ENCODE measurements at places on chromosomes 4 and X.

DNA sequence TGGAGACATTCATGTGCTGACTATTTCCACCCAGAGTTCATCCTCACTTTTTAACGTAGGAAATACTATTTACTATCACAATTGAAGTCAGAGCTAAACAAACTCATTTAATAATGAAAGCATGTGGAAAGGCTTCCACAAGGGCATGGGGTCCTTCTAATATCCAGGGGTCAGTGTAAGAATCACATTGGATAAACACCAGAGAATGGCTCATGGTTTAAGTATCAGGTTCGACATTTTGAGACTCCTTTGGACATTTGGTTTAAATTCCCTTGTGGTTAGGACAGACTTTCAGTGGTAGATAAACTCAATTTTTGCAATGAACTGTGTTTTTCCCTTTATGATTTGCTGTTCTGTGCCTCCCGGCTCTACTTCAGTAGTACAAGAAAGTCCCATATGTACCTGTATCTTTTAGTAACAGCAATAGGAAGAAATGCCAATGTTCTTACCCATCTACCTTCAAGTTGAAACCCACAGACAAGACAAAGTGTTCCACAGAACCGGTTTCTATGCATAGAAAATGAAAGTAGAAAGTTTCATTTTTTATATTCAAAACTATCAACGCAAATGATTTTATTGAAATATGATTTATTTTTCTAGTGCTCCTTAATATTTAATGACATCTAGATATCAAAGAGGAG lies 589.0 kb upstream of the FAM241A start:
- no peak for ATAC-seq

DNA sequence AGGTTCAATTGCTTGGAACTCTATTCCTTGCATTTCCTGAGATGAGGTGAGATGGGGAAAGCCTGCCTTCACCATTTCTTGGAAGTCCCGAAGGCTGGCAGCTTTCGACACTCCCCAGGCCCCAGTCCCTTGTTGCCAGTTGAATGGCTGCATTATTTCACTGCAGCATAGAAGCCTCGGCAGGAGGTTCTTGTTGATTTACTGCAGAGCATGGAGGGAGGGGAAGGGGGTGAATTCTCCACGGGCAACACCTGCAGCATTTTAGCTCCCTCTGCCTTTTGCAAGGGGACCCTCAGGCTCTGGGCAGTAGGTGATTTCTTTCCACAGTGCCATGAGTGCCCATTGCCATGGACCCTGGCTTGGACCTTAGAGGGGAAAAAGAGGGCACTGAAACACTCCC lies 10.7 kb upstream of the BCLAF3 start:
- no peak for ATAC-seq

- ATAC-seq = no peak
Measured at GRCh38 chr4:81404294-81404693, 67.4 kb downstream of the RASGEF1B start.

DNA sequence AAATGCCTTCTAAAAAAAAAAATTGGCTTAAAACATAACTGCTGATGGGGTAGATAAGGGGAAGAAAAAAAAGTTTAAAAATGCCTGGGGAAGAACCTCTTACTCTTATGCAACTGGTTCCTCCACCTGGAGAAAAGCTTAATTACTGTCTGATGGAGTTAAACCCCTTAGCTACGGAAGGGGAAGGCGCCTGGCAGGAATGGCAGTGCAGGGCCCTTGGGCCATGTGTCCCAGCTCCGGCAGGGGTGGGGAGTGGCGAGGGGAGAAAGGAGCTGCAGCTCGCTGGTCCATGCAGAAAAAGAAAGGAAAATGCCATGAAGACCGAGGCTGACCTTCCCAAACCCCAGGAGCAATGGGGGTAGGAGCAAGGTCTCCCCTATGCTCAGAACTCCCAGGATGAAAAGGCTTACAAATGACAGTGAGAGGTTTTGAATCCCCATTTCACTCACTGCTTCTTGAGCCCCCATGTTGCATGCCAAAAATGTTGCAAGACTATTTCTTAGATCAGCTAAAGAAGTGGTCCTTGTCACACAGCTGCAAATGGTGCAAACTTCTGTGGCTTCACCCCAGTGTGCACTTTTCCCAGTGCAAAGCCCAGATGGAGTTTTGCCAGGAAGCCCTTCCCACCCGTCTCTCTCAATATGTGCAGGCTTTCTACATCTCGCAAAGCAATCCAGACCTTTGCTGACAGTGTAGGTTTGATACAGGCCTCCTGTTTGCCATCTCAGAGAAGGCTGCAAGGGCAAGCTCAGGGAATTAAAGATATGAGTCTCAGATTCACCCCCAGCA lies 204.8 kb upstream of the CT83 start:
- no peak for ATAC-seq

DNA sequence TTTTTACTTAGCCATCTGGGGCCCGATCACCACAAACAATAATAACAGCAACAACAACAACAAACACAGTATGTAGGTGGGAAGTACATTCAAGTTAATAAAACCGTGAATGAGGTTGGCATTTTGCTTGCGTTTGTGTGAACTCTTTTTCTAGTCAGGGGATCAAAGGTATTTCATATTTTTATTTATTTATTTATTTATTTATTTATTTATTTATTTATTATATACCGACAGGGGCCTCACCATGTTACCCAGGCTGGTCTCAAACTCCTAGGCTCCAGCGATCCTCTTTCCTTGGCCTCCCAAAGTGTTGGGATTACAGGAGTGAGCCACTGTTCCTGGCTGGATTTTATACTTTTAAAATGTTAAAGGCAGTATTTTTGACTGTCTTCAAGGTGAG lies 325.4 kb downstream of the RAPGEF2 start:
- no peak for ATAC-seq

- ATAC-seq = no peak
Measured at GRCh38 chrX:40943093-40943641, 142.1 kb upstream of the USP9X start.

DNA sequence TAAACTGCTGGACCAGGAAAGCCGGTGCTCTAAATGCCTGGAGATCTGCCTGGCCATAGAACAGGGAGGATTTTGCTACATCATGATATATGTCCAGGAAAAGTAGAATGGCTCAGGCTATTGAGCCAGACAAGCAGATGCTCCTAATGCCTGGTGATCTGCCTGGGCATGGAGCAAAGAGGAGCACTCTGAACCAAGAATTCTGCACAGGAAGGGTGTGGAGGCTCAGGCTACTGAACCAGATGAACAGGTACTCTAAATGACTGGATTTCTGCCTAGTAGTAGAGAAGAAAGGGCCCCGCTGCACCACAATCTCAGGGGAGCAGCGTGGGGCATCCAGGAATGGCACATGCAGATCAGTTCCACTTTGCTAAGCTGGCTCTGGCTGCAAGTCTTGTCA lies 607.9 kb downstream of the ANKRD50 start:
- no peak for ATAC-seq

GRCh38 chr4:55758066-55758465 lies 61.5 kb upstream of the EXOC1L start:
- ATAC-seq = no peak

- ATAC-seq = no peak
Measured at GRCh38 chr4:26015133-26015651, 101.2 kb downstream of the SMIM20 start.

DNA sequence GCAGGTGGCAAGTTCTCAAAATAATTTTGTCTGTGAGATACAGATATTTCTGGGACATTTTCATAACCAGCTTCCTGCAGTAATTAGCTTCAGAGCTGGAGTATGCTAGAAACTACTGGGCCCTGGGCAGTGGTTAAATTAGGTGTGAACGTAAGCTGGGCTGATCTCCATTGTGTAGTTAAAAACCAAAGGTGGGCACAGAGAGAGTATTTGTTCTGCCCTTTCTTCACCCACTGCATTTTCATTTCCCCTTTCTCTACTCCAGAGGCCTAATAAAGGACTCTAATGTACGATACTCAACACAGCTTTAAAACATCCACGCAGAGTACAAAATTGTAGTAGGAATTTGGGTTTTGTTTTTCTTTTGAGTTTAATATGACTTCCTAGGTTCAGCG lies 252.7 kb downstream of the SPRY1 start:
- ATAC-seq = peak; percentile 96

DNA sequence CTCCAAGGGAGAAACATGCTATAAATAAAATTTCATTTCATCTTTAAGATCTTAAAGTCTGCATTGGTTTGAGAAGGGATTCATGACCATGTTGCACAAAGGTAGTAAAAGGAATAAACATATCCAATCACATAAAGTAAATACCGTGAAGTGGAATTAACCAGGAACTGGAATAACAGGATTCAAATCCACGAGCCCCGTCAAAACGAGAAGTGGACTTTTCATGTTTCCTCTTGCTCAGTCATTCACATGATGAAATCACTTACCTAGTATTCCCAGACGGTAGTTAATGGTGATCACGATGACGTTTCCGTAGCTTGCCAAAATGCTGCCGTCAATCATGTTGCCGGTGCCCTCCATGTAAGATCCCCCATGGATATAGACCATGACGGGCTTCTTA lies 199.7 kb downstream of the NLGN4X start:
- no peak for ATAC-seq

DNA sequence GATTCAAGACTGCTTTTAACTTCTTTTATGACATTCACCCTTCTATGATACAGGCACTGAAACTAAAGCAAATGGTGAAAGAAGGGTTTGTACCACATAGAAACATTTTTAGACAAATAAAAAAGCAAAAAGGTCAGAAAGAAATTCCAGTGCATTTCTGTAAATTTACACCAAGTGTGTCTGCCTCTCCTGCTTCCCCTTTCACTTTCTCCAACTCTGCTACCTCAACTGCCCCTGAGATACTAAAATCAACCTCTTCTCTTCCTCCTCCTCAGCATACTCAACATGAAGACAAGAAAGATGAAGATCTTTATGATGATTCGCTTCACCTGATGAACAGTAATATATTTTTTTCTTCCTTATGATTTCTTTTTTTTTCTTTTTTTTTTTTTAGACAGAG lies 187.9 kb downstream of the LRBA start:
- peak; percentile 51 for ATAC-seq

- no peak for ATAC-seq
Measured at GRCh38 chrX:153966841-153967535, 4.6 kb downstream of the HCFC1 start.

DNA sequence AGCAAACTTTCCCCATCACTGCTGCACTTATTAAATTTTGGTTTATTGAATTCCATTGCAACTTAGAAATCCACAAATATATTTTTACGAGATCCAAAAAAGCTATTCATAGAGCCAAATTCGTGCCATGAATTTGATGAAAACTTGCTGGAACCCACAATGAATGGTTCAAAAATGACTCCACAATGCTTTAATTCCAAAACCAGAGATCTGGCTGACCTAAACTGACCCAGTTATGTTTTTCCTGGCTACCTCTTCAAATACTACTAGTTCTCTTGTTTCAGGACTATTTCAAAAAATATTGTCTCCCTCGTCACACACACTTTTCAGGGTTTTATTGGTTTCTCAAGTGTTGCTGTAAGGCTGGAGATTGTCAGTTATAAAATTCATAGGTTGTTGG lies 474.8 kb downstream of the PDGFC start:
- ATAC-seq = no peak

DNA sequence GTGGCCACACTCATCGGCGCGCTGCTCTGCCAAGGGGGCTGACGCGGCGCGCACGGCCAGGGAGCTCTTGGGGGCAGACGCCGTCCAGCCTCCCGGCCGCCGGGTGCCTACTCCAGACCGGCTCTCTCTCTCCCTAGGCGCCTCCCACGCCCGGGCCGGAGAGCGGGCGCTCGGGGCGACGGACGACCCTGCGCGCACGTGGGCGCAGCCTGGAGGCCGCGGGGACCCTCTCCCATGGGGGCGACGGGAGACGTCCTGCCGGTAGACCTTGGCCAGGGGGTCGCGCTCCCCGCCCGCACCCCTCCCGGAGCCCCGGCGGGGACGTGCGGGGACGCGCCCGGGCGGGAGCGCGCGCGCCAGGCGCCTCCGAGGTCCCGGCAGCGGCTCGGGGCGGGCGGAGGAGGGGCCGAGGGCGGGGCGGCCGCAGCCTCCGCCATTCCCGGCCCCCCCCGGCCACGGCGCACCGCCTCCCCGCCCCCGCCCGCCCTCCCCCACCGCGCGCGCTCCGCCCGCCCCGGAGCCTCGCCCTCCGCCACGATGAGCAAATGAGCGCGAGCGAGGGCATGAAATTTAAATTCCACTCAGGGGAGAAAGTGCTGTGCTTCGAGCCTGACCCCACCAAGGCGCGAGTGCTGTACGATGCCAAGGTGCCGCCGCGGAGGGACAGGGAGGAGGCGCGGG lies at the start of gene MSL3:
Gene MSL3, plus strand, starts transcription at position 519 of the 681 bp plus-strand sequence. Its CDS starts 27 bp downstream, at position 546.
- peak; percentile 75 for ATAC-seq

- ATAC-seq = no peak
Measured at GRCh38 chr4:164210377-164210776, 543.6 kb upstream of the SMIM31 start.

DNA sequence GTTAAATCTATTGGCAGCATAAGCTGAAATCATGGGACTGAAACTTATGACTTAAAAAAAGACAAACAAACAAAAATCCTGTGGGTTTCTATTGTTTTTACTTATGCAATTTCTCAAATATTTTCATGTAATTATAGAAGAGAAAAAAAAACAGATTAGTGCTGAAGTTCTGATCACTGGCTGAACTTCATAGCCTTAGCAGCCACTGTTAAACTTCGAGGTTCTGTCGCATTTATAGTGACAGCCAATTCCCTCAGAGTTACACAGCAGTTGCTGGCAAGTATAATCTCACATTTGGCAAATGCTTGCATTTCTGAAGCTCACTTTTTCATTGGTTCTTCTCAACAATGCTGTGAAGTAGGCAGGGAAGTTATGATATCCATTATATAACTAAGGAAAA lies 748.9 kb upstream of the MAGEB2 start:
- no peak for ATAC-seq

GRCh38 chrX:1767026-1767425 lies 152.2 kb downstream of the ASMT start:
- no peak for ATAC-seq

GRCh38 chrX:111354496-111354895 lies 57.5 kb downstream of the DCX start:
- ATAC-seq = no peak

- no peak for ATAC-seq
Measured at GRCh38 chrX:139091066-139091465, 379.5 kb upstream of the FGF13 start.

DNA sequence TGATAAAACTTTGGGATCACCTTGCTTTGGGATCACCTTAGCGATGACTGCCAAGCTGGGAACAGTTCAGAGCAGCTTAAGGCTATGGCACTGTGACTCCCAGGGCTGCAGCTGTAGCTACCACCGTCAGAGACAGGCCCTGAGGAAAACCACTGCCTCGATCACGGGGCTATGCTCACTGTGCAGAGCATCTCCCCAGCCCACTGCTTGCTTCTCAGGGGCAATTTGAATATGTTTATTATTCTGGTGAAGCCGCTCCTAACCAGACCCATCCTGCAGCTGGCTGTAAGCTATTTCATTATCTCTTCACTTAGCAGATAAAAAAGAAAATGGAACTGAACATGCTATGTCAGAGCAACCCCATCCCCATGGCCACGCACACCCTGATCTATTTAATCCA lies 328.5 kb downstream of the EVC2 start:
- ATAC-seq = no peak

DNA sequence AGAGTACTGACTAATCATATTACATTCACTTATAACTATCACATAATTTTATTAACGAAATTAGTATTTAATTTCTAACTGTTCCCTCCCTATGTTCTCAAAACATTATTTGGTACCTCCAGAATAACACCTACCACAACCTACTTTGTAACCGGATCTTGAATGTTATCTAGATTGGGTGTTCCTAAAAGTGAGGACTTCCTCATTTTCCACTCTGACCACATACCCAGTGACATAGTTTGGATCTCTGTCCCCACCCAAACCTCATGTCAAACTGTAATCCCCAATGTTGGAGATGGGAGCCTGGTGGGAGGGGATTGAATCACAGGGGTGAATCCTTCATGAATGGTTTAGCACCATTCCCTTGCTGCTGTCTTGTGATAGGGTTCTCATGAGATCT lies 21.8 kb downstream of the NR3C2 start:
- ATAC-seq = no peak

- no peak for ATAC-seq
Measured at GRCh38 chr4:121597346-121597934, 99.3 kb downstream of the ANXA5 start.
